ENCODE measurements at places on chromosomes 2 and 18.

DNA sequence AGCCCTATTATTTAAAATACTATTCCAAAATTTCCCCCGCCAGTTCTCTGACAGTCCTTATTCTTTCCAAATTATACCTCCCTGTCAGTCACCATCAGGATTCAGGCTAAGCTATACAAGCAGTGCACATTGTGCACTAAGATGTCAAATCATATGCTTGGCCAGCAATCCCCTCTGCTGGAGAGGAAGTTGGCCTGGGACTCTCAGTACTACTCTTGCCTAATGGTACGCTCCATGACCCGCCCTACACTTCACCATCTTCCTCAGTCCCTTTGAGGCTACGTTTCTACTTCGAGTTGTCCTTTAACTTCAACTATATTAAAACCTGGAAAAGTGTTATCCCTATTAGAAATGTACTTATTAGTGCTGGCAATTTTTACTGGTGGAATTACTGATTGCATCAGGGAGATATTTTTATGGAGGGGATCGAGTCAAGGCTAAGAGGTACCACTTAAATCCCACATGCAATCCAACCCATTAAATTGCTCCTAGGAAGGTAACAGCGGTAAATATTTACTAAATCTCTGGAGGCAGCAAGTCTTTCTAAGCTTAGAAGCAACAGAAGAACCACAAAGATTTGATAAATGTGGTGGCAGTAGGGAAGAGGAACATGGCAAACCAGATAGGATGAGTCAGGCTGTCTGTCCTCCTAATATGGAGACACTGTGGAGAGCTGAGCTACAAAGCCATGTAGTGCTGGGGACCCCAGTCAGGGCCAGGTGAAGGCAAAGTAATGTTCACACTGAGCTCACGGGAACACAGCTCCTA, 2.7 kb downstream of the USP40 start:
- H3K36me3 ChIP-seq, result peaks cover 2% of the 10 kb centered on the region
- no peaks in the 10 kb centered on the region for H3K4me1 ChIP-seq
- no peak for DNase-seq
- H3K4me3 ChIP-seq, result no peak overlapping the region
- no peak overlapping the region for H3K27ac ChIP-seq

GRCh38 chr2:38602136-38602731, 494 bp downstream of the HNRNPLL start:
- no peaks in the 10 kb centered on the region for H3K36me3 ChIP-seq
- peaks cover 7% of the 10 kb centered on the region for H3K4me1 ChIP-seq
- peak overlapping the region; percentile 99 for H3K27ac ChIP-seq
- DNase-seq, result peak; percentile 37
- no peaks in the 10 kb centered on the region for H3K27me3 ChIP-seq
- peak overlapping the region; percentile 97 for H3K4me3 ChIP-seq

DNA sequence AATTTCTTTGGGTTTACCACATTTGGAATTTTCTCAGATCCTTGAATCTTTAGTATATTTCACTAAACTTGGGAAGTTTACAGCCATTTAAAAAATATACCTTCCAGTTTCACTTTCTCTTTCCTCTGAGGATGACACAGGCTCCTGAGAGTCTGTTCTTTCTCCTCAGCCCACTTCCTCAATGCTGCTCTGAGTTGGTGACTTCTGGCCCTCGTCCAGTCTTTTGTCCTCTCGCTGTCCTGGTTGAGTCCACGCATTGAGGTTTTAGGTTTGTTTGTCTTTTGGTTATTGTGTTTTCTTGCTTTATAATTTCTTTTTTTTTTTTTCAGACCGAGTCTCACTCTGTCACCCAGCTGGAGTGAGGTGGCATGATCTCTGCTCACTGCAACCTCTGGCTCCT, 40.7 kb upstream of the GALR1 start:
- H3K4me1 ChIP-seq, result no peaks in the 10 kb centered on the region
- no peaks in the 10 kb centered on the region for H3K36me3 ChIP-seq
- no peaks in the 10 kb centered on the region for H3K27me3 ChIP-seq
- H3K4me3 ChIP-seq, result no peak overlapping the region

GRCh38 chr2:168427451-168427850, 28.6 kb upstream of the CERS6 start:
- no peaks in the 10 kb centered on the region for H3K4me1 ChIP-seq
- no peaks in the 10 kb centered on the region for H3K36me3 ChIP-seq
- H3K27ac ChIP-seq, result no peak overlapping the region
- no peak for DNase-seq
- H3K27me3 ChIP-seq, result no peaks in the 10 kb centered on the region
- H3K4me3 ChIP-seq, result no peak overlapping the region

- DNase-seq, result no peak
- H3K36me3 ChIP-seq, result no peaks in the 10 kb centered on the region
- H3K27ac ChIP-seq, result no peak overlapping the region
- H3K4me1 ChIP-seq, result no peaks in the 10 kb centered on the region
Measured at GRCh38 chr2:206218796-206219499, 55.5 kb upstream of the ZDBF2 start.

- peaks cover 9% of the 10 kb centered on the region for H3K4me1 ChIP-seq
- no peak overlapping the region for H3K4me3 ChIP-seq
- H3K27ac ChIP-seq, result no peak overlapping the region
- H3K27me3 ChIP-seq, result no peaks in the 10 kb centered on the region
- H3K36me3 ChIP-seq, result peaks cover 3% of the 10 kb centered on the region
Measured at GRCh38 chr18:44841221-44841620, 160.5 kb downstream of the SETBP1 start.

DNA sequence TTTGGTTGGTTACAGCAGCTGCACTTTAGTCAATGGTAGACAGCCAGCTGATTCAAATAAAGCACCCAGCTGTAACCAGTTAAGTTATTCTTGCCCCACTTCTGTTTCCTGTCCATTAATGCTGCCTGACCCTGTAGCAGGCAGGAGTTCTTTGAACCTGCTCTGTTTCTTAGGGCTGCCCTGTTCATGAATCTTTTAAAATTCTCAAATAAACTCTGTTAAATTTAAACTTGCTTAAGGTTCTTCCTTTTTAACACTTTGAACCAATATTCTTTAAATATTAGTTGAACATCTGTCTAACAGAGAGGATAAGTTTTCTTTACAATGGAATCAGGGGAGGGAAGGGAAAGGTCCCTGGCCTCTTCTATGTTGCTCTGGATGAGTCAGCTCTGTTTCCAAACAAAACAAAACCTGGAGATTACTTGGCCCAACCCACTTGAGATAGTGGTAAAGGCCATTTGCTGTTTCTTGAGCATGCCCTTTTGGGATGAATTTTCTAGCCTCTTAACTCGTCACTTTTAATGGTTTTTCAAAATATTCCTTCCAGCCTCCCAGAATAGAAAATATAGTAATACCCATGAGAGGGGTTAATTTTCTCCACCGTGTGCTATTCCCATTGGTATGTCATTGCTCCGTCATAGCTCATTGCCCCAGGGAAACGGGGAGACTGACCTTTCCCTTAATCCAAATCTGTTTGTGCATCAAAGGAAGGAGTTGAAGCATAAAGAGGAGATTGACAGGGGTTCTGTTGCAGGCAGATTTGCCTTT, 112.1 kb upstream of the FHL2 start:
- H3K4me3 ChIP-seq, result no peak overlapping the region
- peak; percentile 84 for DNase-seq
- no peaks in the 10 kb centered on the region for H3K4me1 ChIP-seq
- no peaks in the 10 kb centered on the region for H3K36me3 ChIP-seq
- no peak overlapping the region for H3K27ac ChIP-seq

- DNase-seq, result no peak
- H3K4me1 ChIP-seq, result no peaks in the 10 kb centered on the region
- no peaks in the 10 kb centered on the region for H3K27me3 ChIP-seq
- H3K36me3 ChIP-seq, result no peaks in the 10 kb centered on the region
- peak overlapping the region; percentile 44 for H3K4me3 ChIP-seq
Measured at GRCh38 chr2:101185656-101186055, 34.5 kb upstream of the TBC1D8 start.

- H3K4me3 ChIP-seq, result no peak overlapping the region
- no peaks in the 10 kb centered on the region for H3K27me3 ChIP-seq
- H3K36me3 ChIP-seq, result no peaks in the 10 kb centered on the region
- no peak for DNase-seq
- no peaks in the 10 kb centered on the region for H3K4me1 ChIP-seq
Measured at GRCh38 chr18:12399231-12399630, 8.5 kb upstream of the PRELID3A start.

- H3K4me1 ChIP-seq, result peaks cover 7% of the 10 kb centered on the region
- DNase-seq, result peak; percentile 34
- H3K36me3 ChIP-seq, result no peaks in the 10 kb centered on the region
- peak overlapping the region; percentile 30 for H3K27ac ChIP-seq
- no peak overlapping the region for H3K4me3 ChIP-seq
- H3K27me3 ChIP-seq, result no peaks in the 10 kb centered on the region
Measured at GRCh38 chr2:190837952-190838361, 42.7 kb upstream of the GLS start.

- H3K4me1 ChIP-seq, result no peaks in the 10 kb centered on the region
- H3K27me3 ChIP-seq, result no peaks in the 10 kb centered on the region
- DNase-seq, result no peak
Measured at GRCh38 chr2:150211164-150211631, 276.3 kb downstream of the RND3 start.

All from trophoblast cell (in vitro differentiated cells and primary cell).